ENCODE measurements at places on chromosomes 6 and 20.

GRCh38 chr6:4899249-4900034 lies 104.4 kb downstream of the RPP40 start:
- DNase-seq, result no peak

- DNase-seq, result no peak
Measured at GRCh38 chr6:108203189-108204112, 37.6 kb downstream of the NR2E1 start.

- DNase-seq, result peak; percentile 49
Measured at GRCh38 chr6:6712449-6713403, 124.2 kb downstream of the LY86 start.

DNA sequence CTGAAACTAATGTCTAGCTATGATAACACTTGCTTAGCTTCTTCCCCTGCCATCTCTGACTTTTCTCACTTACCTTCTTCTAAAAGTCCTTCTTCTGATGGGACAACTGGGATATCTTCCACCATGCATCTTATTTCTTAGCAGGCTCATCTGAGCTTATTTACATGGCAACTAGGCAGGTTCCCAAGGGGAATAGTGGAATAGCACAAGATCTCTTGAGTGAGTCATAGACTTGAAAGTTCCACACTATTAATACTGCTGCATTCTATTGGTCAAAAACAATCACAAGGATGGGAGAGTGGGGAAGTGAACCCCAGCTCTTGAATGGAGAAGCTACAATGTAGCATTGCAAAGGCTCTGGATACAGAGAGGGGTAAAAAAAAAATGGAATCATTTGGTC lies 142.1 kb downstream of the HAO1 start:
- DNase-seq, result no peak

DNA sequence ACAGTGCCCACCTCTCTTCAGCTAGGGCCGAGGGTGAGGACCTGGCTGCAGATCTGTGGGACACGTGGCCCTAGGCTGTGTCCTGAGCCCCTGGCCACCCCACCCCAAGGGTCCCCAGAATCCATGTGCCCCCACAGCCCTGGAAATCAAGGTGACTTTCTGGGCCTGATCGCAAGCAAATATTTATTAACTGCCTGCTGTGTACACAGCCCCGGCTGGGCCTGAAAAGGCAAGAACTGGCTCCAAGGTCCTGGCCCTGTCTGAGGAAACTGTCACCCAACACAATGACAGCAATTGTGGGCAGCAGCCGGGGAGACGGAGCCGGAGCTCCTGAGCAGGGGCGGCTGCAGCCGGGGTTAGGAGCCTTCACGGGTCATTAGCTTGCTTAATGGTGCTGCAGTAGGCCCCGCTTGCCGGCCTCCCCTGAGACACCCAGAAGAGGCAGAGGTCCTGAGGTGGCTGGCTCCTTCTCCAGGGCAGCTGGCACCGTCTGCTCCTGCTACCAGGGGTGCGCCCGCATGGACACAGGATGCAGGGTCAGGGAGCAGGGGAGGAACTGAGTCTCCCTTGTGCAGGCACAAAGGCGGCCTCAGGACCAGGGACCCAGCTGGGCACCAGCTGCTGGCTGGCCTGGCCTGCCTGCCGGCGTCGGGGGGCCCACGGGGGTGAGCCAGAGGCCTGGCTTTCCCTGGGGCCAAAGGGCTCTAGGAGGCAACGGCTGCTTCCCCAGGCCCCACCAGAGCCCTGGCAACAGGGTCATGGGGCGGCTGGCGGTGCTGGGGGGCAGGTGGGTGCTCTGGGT lies 24.1 kb downstream of the NPEPL1 start:
- no peak for DNase-seq

GRCh38 chr6:125165256-125165655 lies 11.7 kb downstream of the TPD52L1 start:
- DNase-seq, result no peak

DNA sequence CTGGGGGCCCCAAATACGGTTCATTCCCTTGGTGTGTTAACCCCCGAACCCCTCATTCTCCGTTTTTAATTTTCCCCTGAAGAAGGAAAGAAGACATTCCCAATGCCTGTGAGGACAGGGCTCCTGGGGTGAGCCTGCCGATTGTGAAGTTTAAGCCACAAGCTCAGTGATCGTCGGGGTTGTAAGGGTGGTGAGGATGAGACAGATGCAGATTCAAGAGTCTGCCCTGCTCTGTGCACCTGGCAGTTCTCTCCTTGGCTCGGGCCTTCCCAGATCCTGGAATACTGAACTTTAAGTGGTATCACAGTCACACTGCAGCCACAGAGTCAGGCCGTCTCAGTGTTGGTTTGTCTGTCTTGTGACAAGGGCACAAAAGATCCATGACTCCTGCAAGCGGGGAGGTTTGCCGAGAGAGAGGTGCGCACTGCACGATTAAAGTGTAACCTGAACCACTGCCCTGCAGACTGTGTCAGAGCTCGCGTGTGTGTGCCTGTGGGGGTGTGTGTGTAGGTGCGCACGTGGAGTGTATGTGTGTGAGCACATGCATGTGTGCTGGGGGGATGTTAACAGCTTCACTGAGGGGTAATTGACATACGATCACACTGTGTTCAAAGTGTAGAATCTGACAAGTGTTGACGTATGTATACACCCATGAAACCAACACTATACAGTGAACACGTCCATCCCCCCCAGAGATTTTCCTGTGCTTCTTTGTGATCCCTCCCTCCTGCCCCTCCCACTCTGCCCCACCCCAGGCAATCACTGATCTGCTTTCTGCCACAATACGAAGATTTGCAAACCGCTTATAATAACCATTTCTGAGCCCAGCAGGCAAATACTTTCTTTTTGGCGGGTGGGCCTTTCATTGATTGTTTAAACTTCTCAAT lies 38.9 kb downstream of the RPP40 start:
- DNase-seq, result no peak

GRCh38 chr20:13788167-13788834 lies 3.5 kb downstream of the NDUFAF5 start:
- DNase-seq, result peak; percentile 55

GRCh38 chr20:33883164-33883563 lies 72.0 kb downstream of the CHMP4B start:
- no peak for DNase-seq

- DNase-seq, result peak; percentile 36
Measured at GRCh38 chr20:40265825-40266533, 423.1 kb downstream of the MAFB start.

DNA sequence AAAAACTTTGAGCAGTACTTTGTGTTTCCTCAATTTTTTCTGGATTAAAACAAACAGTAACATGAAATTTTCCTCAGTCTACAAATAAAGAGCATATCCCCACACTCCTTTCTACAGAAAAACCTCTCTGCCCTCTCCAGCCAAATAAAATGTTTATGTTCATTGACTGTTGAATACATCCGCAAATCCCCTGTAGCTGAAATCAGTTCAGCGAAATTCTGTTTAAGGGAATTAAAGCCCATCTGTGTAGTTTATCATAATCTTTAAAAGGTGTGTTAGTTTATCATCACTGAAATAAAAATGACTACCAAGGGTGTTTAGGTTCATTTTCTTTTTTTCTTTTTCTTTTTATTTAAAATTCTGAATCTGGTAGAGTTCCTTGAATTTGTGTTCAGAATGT lies 157.8 kb upstream of the RUNX2 start:
- no peak for DNase-seq

- DNase-seq, result no peak
Measured at GRCh38 chr6:11760015-11760473, 18.6 kb downstream of the ADTRP start.

DNA sequence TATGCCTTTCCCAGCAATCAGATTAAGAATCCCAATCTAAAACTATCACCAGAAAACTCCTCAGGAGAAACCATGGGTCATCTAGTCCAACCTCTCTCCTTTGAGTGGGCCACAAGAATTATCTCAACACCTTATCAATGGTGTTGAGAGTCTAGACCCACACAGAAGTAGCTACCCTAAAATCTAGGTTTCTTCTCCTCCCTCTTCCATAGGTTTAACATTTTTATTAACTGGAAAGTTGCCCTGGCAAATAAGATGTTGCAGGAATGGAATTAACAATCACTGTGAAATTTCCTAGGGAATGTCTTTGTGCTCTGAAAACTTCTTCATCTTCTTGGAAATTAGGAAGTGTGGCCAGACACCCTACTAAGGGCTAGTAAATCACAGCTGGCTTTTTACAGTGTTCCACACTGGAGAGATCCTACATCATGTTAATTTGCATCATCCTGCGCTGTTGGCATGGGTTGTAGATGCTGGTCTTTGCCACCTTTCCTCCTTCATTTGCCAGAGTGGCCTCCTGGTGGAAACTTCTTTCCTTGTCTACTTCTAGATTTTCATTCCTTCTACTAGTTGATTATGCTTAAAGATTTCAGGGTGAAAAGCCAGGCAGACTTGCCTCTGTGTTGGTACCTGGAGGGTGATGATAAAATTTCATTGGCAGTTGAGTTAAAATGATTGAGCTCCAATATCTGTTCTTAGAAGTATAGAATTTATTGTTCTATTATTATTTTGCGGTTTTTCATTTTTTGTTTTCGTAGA lies 2.7 kb downstream of the TNFAIP3 start:
- no peak for DNase-seq

DNA sequence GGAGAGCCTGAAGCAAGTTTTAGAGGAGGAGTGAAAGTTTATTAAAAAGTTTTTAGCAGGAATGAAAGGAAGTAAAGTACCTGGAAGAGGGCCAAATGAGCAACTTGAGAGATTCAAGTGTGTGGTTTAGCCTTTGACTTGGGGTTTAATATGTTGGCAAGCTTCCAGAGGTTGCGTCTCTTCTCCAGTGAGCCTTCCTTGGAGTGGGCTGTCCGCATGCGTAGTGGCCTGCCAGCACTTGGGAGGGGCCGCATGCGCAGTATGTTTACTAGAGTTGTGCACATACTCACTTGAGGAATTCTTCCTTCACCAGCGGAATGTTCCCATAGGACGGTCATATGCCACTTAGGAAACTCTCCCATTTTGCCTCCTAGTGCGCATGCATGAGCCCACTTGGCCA lies 235.2 kb downstream of the ALDH8A1 start:
- DNase-seq, result peak; percentile 72

- no peak for DNase-seq
Measured at GRCh38 chr6:129498541-129498940, 211.4 kb downstream of the ARHGAP18 start.

GRCh38 chr6:136711644-136712043 lies 80.6 kb downstream of the MAP3K5 start:
- DNase-seq, result no peak

- DNase-seq, result no peak
Measured at GRCh38 chr6:169940481-169941271, 189.3 kb downstream of the ERMARD start.

DNA sequence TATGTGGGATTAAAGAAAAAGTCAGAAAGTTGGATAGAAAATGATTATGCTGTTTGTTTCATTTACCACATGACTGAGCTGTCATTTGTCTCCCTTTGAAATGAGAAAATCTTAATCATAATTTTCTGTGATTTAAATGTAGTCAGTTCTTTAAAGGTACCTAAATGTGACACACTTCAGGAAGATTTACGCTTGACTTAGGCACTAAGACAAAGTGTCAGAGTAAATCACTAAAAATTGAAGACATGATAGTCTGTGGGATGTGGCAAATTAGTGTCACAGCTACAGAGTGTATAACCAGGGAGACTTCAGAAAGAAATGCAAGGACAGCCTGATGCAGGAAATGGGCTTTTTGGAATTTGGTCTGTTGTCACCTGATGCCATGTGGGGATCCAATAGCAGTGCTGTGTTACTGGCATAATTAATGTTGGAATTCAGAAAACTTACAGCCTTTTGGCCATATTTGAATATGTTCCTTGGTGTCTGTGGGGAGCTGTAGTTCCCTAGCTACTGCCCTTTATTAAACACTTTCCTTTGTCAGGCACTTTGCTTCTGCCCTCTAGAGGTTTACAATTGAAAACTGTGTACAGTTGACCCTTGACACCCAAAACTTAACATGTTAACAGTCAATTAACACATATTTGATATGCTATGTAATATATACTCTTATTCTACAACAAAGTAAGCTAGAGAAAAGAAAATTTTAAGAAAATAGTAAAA lies 493.8 kb downstream of the UTRN start:
- DNase-seq, result no peak

GRCh38 chr6:38593998-38594665 lies 45.6 kb downstream of the BTBD9 start:
- no peak for DNase-seq

GRCh38 chr20:61935926-61936700 lies 129.6 kb downstream of the TAF4 start:
- DNase-seq, result no peak

DNA sequence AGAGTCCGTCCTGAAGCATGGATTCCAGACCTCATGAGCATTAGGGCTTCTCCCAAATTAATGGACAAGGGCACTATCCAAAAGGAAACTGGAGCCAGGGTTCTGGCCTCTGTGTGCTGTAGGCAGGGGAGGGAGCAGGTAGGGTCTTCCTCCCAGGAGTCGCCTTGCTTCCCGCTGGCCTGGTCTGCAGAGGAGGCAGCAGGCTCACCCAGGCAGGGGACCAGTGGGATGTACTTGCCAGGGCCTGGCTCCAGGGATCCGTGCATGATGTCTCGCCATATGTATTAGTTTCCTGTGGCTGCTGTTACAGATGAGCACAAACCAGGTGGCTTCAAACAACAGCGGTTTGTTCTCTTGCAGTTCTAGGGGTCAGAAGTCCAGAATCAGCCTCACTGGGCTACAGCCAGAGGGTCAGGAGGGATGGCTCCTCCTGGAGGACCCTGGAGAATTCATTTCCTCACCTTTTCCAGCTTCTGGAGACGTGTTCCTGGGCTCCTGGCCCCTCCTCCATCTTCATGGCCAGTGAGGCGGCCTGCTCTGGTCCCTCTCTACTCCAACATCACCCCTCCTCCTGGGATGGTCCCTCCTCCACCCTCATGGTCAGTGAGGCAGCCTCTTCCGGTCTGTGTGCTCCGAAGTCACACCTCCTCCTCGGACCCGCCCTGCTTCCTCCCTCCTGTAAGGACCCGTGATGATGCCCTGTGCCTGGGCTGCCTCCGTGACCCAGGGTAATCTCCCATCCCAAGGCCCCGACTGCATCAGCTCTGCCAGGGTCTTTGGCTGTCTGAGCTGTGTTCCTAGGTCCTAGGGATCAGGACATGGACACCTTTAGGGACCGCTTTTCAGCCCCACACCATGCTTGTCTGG lies 329.1 kb downstream of the CDH4 start:
- no peak for DNase-seq

DNA sequence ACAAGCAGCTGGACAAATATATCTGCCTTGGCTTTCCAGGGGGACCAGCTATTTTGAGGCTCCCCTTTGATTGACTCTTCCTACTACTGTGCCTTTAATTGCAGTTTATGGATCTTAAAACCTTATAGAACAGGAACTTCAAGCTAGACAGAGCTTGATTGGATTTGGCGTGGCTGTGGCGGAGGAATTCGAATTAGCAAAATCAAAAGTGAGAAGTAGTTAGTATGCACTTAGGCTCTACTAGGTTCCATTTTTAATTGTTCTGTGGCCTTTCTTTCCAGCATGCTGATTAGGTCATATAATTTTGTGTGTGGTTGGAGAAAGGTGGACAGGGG lies 248.0 kb downstream of the HIVEP2 start:
- DNase-seq, result no peak

DNA sequence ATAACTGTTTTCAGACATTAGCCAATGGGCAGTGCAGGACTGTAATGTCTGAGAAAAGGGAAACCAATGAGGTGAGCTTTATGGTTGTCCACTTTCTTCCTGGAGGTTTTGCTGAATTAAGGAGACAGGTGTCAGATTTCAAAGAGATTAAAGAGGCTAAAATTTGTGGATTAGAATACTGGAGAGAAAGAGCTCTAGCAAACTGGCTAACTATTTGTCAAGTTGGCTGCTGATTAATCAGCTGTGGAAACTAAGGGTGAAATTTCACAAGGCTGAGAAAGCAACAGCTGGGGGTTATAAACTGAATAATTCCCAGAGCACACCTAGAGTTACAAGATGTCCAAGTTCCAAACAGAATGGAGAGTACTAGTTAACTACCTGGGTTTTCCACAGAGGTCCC lies 198.9 kb downstream of the TBC1D32 start:
- no peak for DNase-seq

- no peak for DNase-seq
Measured at GRCh38 chr6:40509086-40509485, 78.1 kb downstream of the LRFN2 start.
